ENCODE measurements at places on chromosomes 12 and 14. TPM values are rescaled to one million over a fixed set of nuclear protein-coding genes. Genes with fewer than 3 reads are reported as not detected.
A peak's percentile ranks its signal among the peaks of the same experiment; 100 is the strongest.

ANO4 gene
- total RNA-seq: 41.3 TPM

GRCh38 chr12:93862424-93862823 is 185.2 kb downstream of the CRADD start:
- DNase-seq: peak; percentile 35

LRR1 gene
- 9.9 TPM for total RNA-seq

CMA1 gene
- total RNA-seq: not detected

NYNRIN gene
- total RNA-seq: 32.0 TPM

- DNase-seq: no peak
Observed at GRCh38 chr12:49010092-49010668, 8.4 kb downstream of the PRKAG1 start.

DNA sequence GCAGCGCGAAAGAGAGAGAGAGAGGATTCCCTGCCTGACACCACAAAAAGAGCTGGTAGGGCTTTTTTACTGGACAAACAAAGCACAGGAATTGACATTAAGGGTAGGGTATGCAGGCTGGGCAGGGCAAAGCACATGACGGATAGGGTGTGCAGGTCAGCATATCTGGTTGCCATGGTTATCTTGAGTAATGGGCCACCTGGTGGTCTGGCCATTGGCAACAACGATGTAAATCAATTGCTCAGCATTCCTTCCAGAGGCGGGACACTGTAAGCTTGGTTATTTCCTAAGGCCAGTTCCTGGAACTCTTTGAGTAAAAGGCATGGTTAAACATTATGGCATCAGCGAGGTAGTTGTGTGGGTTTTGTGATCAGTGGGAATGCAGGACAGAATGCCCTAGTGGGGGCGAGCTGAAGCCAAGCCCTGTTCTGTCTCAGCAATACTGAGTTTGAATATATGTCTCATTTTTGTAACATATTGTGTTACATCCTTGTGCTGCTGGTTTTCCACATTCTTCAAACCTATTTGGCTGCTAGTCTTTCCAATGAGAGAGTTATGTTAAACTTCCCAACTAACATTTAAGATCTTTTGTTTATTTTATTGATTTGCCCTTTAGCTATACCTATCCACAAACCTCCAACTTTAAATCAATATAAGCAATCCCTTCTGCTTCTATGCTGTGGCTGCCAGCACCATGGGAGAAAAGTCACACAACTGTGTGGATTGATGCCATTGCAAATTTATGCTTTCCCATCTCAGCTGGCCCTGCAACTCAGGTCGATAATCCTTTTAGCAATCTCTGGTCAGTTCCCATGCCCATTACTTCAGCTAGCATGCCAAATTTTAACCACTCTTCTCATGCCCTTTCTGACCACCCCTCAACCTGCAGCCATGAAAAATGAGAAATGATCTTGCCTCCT is 396.7 kb upstream of the PDE3A start:
- peak; percentile 94 for DNase-seq

C1RL gene
- 12.1 TPM for total RNA-seq

CREBL2 gene
- total RNA-seq: 14.8 TPM

KSR2 gene
- 0.98 TPM for total RNA-seq

DNA sequence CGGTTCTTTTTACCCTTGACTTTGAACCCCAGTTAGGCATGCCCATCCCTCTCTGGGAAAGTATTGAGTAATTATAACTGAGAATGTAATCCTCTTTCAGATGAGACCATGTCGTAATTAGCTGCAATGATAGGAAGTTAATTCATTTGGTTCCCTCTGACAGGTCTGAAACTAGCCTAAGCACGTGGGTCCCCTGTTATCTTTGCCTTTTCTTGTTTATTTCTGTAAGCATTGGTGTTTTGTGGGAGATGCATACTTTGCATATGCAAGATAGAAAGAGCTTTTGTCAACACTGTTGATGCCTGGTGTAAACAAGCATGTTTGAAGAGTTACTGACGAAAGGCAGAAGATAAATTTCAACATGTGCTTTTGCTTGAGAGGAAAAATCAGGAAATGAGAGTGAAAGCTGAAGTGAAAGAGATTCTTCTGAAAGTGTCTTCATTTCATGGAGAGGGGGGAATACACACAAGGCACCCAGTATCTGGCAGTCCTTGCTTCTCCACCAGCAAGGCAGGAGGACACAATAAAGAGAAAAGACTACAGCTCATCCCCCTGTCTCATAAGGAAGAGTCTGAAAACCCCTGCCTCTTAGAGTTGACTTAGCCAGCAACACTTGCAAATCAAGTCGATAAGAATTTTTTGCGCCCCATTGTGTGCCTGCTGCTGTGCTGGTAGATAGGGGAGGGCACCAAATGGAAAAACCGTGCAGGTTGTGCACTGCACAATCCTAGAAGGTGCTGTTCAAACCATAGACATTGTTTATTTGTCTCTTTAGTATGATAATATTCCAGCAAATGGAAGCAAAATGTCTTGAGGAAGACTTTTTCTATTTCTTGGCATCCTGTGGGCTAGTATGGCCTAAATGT is 77.8 kb downstream of the SLC24A4 start:
- no peak for DNase-seq

CIROP gene
- not detected for total RNA-seq

GRCh38 chr12:95055057-95055456 is 18.4 kb downstream of the NR2C1 start:
- DNase-seq: no peak
